ENCODE measurements at places on chromosomes 2 and 18.

- no peak for DNase-seq
Observed at GRCh38 chr2:3414133-3414860, 34.8 kb downstream of the TRAPPC12 start.

DNA sequence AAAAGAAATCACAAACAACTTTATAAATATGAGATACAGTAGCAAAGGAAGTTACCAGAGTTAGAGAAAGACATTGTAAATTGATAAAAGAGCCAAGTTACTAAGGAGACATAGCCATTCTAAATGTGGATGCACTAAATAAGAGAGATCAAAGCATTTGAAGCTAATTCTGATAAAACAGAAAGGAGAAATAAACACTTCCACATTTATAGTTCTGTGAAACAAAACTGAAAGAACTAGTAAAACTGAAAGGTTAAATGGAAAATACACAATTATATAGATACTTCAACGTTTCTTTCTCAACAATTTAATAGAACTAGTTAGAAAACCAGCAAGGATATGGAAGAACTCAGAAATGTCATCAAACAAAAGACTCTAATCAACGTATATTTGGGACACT lies 309.0 kb upstream of the CDH2 start:
- no peak for DNase-seq

GRCh38 chr2:227578642-227579041 lies 20.1 kb upstream of the SCYGR2 start:
- DNase-seq, result no peak

DNA sequence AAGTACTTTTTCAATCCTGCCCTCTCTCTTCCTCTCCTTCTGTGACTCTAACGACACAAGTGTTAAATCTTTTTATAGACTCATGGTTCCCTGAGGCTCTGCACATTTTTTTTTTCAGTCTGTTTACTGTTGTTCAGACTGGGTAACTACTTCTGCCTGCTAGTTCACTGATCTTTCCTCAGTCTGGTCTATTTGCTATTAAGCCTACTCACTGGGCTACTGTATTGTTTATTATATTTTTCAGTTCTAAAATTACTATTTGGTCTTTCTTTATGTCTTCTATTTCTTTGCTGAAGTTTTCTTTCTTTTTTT lies 21.3 kb downstream of the PPP3R1 start:
- no peak for DNase-seq

DNA sequence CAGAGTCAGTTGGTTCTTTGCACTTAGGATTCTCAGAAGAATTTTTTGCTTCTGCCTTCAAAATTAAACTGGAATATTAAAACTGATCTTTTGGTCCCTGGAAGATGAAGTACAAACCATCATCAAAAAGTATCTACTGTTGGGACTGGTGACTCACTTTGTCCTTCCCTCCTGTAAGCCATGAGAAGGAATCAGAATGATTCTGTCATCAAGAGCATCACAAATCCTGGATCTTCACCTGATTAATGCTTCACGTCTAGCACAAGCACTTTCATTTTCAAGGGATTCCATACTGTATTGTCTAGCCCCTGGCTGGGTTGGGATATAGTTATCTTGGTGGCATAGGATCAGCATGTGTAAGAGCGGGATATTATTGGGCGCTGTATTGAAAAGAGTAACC lies 69.3 kb upstream of the CYP1B1 start:
- no peak for DNase-seq

GRCh38 chr2:232375164-232375563 lies 3.4 kb upstream of the ALPP start:
- DNase-seq, result no peak

- no peak for DNase-seq
Observed at GRCh38 chr2:234374736-234375135, 122.1 kb downstream of the ARL4C start.

GRCh38 chr2:15754703-15755099 lies 163.0 kb downstream of the DDX1 start:
- no peak for DNase-seq
